ENCODE measurements at places on chromosomes 7 and 10.
A peak's percentile ranks its signal among the peaks of the same experiment; 100 is the strongest.

DNA sequence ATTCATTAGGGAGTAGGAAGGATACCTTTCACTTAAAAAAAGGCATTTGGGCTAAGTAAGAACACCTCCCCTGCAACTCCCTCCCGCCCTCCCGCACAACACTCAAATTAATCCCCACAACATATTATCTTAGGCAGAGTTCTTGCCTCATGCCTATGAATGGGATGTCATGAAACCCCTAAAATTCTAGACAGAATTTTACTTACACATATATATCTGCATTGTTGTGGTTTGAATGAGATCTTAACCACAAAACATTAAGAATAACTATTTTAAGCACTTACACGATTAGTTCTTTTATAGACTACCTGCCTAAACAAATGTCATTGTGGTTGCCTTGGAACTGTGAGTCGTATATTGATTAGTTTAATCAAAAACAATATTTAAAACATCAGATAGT is 4.5 kb upstream of the ITGB1 start:
- DNase-seq, result peak; percentile 54

- DNase-seq, result no peak
Observed at GRCh38 chr10:91711885-91712680, 79.2 kb upstream of the PPP1R3C start.

DNA sequence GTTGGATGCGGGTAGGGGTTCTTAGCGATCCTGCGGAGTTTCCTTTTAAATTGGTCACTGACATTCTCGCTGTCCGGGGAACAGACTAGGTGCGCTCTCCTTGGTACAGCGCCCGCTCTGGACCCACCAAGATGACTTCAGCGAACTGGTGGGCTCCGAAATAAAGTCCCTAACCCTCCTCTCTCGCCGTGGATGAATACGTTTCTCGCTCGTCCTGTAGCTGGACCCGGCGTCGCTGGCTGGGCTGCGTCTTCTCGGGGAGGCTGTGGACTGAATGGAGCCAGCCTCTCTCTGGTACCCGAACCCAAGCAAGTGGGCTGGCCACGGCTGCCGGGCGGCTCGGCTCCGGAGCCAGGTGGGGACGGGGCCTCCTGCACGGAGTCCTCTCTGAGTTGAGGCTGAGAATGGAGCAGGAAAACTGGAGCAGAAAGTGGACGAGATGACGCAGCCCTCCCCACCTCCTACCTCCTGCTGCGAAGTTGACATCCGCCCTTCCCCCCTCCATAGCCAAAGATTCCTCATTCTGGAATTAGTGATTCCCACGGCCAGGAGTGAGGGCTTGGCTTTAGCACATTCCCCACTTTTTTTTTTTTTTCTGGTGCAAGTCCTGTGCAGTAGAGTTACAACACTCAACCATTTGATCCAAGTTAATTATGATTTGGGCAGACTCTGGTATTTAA is 1.5 kb downstream of the UNC5B start:
- DNase-seq, result peak; percentile 92

DNA sequence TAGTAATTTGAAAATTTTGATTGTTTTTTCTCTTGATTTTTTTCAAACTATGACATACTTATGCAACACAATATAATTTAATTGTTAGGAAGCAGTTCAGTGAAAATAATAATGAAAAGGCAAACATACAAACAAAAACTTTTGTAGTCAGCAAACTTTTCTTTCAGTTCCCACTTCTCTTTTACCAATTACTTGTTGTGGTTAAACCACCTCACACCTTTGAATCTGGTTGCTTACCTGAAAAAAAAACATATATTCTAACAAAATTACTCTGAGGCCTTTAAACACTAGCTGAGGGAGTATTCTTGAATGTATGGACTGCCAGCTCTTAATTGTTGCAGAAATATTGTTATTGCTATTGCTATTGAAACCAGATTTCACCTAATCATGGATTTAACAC is 266.2 kb upstream of the SEMA3C start:
- DNase-seq, result no peak

- DNase-seq, result peak; percentile 2
Observed at GRCh38 chr7:90210981-90211380, 559 bp upstream of the STEAP2 start.

GRCh38 chr7:157097569-157097968 is 41.2 kb upstream of the UBE3C start:
- no peak for DNase-seq

- DNase-seq, result no peak
Observed at GRCh38 chr10:12438919-12439692, 89.8 kb downstream of the CAMK1D start.

- DNase-seq, result no peak
Observed at GRCh38 chr7:128131731-128132130, 100.5 kb upstream of the LRRC4 start.

DNA sequence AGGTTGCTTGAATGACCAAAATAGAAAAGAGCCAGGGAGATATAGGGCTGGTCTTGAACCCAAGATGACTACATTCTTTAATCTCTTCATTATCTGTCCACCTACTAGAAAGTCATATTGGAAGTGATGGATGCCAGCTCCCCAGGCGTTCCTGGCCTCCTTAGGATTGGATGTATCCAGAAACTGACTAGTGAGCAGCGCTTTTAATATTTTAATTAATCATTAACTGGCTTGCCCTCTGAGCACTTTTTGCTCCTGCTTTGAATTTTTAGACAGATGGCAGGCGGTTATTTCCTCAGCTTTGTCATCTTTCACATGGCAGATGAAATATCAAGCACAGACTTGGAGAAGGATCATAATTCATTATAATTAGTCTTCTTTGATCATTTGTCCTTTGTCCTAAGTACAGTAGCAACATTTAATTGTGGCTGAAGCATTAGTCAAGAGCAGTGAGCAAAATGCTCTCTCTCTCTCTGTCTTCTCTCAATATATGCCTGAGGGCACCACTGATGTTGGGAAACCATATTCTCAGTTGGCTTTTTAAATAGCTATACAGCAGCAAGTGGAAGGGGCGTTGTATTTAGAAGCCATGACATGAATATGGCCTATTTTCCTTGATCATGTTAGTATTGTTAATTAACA is 588.0 kb downstream of the NRG3 start:
- no peak for DNase-seq

DNA sequence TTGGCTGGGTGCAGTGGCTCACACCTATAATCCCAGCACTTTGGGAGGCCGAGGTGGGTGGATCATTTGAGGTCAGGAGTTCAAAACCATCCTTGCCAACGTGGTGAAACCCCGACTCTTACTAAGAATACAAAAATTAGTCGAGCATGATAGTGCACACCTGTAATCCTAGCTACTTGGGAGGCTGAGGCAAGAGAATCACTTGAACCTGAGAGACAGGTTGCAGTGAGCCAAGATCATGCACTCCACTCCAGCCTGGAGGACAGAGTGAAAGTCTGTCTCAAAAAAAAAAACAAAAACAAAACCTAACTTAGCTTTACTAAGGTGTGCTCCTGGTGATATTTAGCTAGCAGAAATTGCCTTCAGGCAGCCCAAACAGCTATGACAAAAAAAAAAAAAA is 24.3 kb upstream of the VDAC2 start:
- DNase-seq, result no peak

GRCh38 chr10:78321000-78321399 is 287.3 kb downstream of the RPS24 start:
- DNase-seq, result no peak

DNA sequence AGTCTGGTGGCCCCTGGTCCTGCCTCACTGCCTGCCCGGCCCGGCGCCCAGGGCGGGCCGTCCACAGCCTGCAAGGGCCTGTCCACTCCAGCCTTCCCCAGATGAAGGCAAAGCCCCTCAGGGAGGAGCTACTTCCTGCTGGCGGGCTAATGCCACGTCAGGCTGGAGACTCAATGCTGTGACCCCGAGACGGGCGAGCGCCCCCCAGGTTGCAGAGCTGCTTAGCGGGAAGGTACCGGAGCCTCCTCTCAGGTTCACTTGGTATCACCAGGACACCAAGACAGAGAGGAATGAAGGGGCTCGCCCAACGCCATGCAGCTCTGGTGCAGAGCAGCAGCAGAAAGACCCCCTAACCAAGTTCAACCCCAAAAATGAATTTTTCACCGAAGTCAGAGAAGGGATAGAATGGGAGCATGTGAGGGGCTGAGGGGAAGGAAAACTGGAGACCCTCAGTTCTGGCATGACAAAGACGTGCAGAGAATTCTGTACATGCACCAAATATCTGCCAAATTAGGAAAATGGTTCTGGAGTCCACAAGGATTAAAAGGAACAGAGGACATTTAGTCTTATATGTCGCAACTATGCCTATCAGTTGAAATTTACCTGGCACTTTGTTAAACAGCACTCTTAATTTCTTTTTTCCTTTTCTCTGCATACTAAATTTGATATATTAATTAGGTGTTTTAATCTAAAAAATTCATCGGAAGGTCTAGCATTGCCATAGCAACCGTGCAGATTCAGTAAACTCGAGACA is 2.8 kb downstream of the STK32C start:
- DNase-seq, result no peak

DNA sequence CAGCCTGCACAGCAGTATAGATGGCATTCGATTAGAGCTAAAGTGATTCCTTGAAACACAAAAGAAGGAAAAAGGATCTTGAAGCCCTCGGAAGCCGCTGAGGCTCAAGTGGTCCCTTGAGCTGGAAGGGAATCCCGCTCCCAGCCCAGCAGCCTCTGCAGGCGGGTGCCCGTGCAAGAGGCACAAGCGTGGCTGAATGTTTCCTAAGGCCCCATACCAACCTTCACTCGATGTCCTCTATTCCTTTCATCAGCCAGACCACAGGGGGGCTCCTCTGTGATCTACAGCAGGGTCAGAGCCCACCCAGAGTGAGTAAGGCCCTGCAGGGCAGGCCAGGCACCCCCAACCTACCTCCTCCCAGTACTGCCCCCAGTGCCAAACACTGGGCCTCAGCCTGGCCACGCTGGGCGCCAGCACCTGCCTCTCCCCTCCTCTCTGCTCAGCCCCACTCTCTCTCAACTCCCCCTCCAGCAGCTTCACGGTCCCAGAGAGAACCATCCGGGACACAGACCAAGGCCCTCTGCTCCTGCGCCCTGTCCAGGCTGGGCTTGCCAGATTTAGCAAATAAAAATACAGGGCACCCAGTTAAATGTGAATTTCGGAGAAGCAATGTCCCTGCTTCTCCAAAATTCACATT is 30.5 kb downstream of the EBF3 start:
- DNase-seq, result no peak

- no peak for DNase-seq
Observed at GRCh38 chr7:80581486-80582260, 56.8 kb upstream of the CD36 start.

DNA sequence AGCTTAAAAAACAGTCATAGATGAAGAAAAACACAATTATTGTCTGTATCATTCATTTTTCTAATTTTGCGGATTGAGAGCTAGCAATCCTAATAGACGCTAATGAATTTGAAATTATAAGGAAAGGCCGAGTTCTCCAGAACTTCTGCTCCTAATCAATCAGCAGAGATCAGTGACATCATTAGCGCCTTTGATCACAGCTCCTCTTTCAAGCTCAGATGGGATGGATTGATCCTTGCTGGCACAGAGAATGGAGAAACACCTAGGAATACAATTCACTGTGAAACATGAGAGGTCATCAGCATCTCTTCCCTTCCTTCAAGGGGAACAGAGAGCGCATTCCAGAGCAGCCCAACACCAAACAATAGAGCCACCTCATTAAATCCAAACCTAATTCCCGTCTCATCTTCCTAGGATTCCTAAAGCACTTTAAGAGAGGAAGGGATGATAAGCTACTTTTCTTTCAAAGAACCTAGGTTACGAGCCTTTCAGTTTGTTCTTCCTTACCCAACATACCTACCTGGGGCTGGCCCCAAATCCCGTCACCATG is 24.4 kb downstream of the GLI3 start:
- no peak for DNase-seq
